ENCODE measurements at places on chromosomes 12 and 14.
A peak's percentile ranks its signal among the peaks of the same experiment; 100 is the strongest.

DNA sequence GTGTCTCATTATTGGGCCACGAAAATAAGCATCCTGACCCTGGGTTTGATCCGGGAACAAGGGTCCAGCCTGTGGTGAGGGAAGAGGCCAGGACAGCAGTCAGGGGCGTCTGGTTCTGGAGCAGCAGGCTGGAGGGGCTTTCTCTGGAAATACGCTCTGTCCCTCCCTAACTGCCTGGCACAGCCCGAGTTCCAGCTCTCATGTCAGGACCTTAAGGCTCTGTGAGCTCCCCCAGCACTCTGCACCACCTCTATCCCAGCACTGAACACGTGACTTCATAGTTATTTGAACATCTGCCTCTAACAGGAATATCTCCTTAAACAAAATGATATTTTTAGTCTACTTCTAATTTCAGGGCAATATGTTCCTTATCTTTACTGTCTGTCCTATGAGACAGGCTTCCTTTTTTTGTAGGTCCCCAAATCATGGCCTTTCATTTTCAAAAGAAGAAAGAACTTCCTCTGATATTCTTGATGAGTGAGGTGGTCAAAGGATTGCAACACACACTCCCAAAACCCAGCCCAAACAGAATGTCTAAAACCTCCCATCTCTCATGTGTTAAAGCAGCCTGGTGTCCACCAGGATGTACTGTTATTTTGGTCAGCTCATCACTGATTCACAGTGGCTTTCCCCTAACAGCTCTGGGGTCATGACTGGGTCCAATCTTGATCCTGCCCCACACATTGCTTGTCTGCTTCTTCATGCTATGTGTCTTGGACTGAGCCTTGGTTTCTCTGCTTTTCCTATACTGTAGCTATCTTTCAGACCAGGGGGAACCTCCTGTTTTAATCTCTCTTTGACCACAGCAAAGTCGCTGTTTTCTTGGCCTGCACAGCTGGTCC, 9.7 kb downstream of the AQP6 start:
- no peak for DNase-seq

DNA sequence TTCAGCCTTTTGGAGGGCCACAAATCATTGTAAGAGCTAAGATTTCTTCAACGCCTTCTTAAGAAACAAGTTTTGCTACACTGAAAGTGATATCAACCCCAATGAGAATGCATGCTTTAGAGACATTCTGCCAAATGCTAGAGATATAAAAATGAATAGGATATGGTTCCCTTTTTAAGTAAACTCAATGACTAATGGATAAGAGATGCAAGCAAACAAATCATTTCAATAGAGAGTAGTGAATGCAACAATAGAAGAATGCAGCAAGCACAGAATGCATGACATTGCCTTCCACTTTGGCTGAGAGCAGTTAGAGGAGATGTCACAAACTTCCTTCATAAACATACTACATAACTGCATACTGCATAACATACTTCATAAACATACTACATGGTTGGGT, 116.4 kb downstream of the PDZRN4 start:
- DNase-seq: no peak

DNA sequence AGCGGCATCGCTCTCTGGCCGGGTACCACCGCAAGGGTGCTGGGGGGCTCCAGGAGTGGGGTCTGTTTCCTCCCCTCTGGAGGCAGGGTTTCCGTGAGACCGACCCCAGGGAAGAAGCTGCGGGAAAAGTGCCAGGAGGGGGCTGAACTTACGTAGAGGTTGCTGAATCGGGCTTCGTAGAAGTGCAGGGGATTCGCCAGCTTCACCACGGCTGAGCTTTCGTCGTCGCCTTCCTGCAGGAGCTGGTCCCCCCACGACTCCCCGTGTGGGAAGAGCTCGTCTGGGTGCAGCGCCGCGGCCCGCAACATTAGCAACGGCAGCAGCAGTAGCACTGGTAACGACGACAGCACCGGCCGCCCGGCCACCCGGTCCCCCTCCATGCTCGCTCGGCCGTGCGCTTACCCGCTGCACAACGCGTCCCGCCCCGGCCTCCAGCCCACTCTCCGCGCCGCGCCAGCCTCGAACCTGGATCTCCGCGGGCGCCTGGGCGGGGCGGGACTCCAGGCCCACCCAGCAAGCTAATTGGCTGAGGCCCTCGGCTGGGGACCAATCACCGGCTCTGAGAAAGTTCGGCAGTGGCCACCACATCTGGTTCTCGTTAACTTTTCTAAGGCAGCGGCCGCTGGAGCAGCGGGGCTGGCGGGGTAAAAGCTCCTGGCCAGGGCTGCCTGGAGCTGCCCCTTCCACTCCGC, at the start of gene NID2:
NID2 (minus strand) TSS at position 445 of the 692 bp plus-strand sequence; CDS start at position 380, 65 bp downstream.
- DNase-seq: no peak

GRCh38 chr14:33794791-33795305, 156.0 kb downstream of the EGLN3 start:
- no peak for DNase-seq

- no peak for DNase-seq
Measured at GRCh38 chr14:50410071-50410470, 13.4 kb upstream of the CDKL1 start.

DNA sequence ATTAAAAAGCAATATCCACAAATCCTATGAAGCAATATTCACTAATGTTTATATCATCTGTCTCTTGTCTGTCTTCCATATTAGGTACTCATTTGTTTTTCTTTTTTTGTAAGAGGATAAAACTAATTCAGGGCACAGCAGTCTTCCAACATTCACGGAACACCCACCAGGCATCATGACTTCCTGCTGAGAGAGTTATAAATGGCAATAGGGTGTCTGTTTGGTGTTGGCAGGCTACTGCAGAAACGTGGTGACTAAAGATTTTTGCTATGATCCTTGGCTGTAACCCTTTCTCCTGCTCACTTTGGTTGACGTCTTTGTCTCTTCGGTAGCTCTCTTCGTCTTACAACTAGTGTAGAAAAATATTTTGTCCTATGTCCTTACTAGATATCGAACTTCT, 860.6 kb upstream of the MGAT4C start:
- no peak for DNase-seq

GRCh38 chr12:2902272-2902880, 11.7 kb downstream of the TULP3 start:
- no peak for DNase-seq

DNA sequence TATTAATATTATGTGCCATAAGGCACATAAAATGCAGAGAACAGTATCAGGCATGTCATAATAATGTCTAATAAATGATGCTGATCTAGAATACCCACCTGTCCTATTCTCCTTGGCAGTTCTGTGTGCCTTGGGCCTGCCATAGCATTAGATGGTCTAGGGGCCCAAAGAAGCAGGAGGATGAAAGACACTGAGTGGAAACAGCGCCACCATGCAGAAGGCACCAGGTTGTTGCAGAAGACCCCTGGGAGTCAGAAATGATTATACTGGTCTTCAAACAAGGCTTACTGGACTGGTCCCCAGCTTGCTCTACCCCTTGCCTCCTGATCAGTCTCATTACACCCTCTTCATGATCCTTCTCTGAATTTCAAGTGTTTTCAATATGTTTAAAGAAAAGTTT, 353.3 kb downstream of the GRIN2B start:
- DNase-seq: no peak

DNA sequence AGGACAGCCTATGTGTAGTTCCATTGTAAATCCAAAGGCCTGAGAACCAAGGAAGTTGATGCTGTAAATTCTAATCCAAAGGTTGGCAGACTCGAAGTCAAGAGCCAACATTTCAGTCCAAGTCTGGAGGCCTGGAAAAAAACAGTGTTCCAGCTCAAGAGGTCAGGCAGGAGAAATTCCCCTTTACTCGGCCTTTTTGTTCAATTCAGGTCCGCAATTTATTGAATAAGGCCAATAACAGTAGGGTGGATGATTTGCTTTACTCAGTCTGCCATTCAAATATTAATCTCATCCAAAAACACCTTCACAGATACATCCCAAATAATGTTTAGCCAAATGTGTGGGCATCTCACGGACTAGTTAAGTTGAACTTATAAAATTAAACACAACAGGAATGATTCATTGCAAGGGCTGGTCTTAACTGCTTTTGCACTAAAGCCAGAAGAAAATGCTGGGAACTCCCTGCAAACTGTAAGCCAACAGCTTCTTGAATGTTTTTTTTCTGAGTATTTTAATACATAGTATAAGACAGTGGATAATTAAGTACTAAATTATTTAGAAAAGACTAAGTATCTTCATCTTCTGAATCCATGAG, 197.4 kb upstream of the GARIN6 start:
- DNase-seq: no peak

DNA sequence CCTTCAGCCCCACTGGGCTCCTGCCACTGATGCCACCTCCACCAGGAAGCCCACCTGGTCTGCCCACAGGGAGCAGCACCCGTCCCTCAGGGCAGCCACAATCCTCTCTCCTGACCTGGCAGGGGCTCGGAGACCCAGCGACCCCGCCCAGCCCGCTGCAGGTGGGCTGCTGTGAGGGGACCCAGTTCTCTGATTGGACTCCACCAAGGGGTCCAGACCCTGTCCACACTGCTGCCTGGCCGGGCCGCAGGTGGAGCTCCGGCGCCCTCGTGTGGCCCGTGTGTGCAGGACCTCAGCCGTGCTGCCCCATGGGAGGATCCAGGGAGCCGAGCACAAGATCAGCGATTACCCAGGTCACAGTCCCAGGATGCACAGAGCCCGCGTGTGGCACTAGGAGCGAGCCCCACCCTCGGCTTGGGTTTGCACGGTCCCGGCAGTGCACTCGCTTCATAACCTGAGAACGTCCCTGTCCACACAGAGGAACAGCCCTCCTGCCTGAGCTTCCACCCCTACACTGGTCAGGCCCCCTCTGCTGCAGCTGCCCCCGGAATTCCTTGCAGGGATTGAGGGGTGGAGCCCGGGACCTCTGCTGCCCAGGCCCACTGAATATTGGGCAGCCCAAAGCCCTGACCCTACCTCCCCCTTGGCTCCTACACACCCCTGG, 35.4 kb upstream of the TMEM179 start:
- DNase-seq: no peak

GRCh38 chr12:110561471-110562201, 21.5 kb downstream of the PPTC7 start:
- DNase-seq: no peak

DNA sequence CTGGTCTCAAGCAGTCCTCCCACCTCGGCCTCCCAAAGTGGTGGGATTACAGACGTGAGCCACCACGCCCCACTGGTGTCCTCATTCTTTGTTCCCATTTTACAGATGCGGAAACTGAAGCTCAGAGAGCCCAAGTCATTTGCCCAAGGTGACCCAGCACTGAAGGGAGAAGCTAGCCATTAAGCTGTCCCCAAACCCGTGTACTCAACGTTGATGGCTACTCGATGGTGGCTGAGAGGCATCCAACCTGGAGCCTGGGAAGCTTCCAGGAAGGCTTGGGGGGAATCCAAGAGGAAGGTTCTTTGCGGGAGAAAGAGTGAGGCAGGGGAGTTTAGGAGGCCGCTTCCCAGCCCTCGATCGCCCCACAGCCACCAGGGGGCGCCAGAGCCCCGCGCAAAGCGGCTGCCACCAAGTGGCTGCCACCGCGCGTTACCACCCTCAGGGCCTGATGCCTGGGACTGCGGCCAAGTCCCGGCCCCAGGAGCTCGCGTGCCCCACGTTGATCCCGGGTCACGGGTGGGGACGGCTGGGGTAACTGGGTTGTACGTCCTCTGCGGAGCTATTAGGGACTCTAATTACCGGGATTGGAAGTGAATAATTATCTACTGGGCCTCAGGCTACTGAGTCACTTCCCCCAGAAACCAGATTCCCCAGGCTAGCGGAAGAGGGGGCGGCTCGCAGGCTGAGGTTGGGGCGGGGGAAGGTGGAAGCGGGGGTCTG, 8.8 kb upstream of the SH2B3 start:
- DNase-seq: peak; percentile 72

- peak; percentile 43 for DNase-seq
Measured at GRCh38 chr14:103386713-103387329, 1.6 kb downstream of the MARK3 start.

- DNase-seq: no peak
Measured at GRCh38 chr12:87441511-87441910, 587.7 kb downstream of the C12orf50 start.

- DNase-seq: no peak
Measured at GRCh38 chr14:58780185-58780584, 142.4 kb downstream of the DACT1 start.

GRCh38 chr14:35786856-35787255, 22.2 kb downstream of the RALGAPA1 start:
- DNase-seq: no peak

DNA sequence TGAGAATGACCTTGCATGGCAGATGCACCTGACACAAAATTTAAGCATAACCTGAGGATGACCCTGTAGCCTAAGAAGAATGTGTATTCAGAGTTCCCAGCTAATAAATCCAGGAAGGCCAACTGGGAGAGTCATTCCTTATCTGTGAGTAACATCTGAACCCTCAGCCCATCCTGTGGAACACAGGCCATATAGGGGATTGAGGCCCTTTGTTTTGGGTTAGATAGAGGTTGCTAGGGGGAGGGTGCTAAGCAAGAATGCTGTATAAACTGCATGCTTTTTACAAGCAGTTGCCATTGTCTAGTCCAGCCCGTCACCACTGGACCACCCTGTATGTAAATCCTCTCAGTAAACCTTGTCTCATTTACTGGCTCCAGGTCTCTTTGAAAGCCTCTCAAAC, 77.0 kb downstream of the BICD1 start:
- DNase-seq: no peak

DNA sequence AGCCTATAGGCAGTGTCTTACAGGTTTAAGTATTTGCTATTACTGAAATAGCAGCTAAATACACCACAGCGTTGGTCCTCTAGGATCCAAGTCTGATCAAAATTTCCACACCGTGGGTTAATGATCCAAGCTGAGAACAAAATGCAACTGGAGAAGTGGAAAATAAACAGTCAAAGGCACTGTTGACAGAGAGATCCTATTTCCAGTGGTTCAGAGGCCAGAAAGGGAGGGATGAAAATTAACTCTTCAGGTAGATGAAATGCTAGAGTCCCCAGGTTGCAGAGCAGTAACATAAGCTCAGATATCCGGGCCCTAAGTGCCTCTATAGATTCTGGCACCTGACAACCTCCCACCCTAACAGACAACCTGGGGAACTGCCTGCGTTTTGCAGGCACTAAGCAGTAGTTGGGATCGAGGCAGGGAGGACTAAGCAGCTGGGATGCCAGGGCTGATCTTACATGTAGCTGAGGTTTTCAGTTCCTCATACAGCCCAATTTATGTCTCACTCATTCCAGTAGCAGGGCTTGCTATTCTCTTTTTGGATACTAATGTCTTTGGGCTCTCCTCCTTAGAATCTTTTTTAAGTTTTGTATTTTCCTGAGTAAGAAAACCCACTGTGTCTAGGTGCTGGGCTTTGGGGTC, 42.7 kb upstream of the CRACR2A start:
- DNase-seq: no peak

GRCh38 chr12:69913526-69913925, 88.5 kb downstream of the MYRFL start:
- DNase-seq: no peak

Measured in KG1 (cell line).